Effector memory CD4-positive, alpha-beta T cell (primary cell): ENCODE measurements at places on chromosomes 11 and 22.

DNA sequence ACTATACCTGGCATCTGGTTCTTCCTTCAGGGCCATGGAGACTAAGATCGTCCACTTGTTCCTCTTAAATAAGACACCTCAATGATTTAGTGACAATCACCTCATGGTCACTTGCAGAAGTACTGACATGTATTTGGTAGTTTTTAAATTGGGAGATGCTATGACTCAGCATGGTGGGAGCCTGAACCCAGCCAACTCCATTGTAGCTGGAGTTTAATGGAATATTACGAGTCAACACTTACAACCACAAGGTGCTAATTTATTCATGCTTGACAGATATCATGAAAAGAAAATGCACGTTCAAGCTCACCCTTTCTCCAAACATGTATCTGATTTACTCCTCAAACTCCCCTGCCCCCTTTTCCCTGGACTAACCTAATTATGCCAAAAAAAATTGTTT, 16.6 kb upstream of the APOL3 start:
- H3K36me3 ChIP-seq, result no peaks in the 10 kb centered on the region
- no peaks in the 10 kb centered on the region for H3K27me3 ChIP-seq
- H3K27ac ChIP-seq, result no peak overlapping the region

DNA sequence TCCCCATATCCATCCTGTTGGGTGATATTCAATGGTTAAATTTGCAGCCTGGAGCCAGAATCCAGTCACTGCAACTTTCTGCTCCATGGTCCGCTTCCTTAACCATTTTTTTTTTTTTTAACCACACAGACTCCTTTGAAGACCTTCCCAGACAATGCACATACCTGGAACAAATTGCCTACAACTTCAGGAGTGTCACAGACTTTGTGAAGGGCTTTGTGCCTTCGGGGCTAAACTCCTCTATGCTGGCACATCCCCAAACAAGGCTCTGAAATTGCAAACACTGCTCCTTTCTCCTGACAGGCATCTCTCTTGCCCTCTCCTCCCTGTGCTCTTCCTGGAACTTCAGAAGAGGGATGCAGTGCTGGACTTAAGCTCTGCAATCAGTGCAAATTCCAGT, 40.6 kb downstream of the TENM4 start:
- H3K27ac ChIP-seq, result no peak overlapping the region
- H3K36me3 ChIP-seq, result no peaks in the 10 kb centered on the region
- no peaks in the 10 kb centered on the region for H3K27me3 ChIP-seq
- no peaks in the 10 kb centered on the region for H3K4me1 ChIP-seq
- no peak for DNase-seq

DNA sequence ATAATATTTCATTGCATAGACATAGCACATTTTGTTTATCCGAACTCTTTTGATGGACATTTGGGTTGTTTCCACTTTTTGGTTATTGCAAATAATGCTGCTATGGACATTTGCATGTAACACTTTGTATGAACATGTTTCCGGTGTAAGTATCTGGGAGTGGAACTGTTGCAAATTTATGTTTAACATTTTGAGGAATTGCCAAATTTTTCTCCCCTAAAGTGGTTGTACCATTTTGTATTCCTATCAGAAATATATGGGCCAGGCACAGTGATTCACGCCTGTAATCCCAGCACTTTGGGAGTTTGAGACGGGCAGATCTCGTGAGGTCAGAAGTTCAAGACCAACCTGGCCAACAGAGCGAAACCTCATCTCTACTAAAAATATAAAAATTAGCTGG, 16.0 kb downstream of the QSER1 start:
- no peak for DNase-seq
- no peaks in the 10 kb centered on the region for H3K27me3 ChIP-seq
- H3K4me1 ChIP-seq, result no peaks in the 10 kb centered on the region
- no peak overlapping the region for H3K27ac ChIP-seq

- no peaks in the 10 kb centered on the region for H3K4me1 ChIP-seq
- DNase-seq, result no peak
- H3K27me3 ChIP-seq, result no peaks in the 10 kb centered on the region
Observed at GRCh38 chr22:45212306-45212709, 28.4 kb downstream of the KIAA0930 start.

DNA sequence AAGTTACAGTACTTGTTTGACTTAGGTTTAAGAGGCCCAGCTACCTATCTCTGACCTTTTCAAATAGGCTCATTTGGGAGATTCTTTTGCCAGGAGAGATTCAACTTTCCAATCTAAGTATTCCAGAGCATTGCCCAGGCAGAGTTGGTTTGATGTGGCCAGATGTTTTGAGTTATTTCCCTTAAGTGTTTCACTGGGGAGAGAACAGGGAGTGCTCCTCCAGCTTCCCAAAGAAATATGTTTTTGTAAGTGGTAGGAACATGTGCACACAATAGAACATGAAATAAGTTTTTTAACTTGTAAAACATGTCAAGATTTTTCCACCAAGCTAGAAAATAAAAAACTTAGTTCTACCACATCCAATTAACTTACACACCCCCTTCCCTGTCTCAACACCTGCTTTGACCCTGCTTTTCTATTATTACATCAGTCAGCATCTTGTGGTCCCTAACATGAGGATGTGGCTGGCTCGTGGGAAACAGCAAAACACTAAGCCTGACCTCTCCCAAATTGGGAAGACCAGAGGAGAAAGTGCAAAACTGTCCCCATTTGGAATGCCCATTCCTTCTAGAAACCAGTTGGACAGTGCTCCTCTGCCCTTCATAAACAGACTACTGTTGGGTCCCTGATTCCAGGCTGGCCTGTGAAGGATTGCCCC, 70.4 kb upstream of the RASSF10 start:
- no peak overlapping the region for H3K27ac ChIP-seq
- DNase-seq, result no peak
- no peaks in the 10 kb centered on the region for H3K4me1 ChIP-seq
- H3K27me3 ChIP-seq, result no peaks in the 10 kb centered on the region

GRCh38 chr11:76316726-76317125, 64.2 kb downstream of the THAP12 start:
- no peak for DNase-seq
- H3K27me3 ChIP-seq, result peaks cover 7% of the 10 kb centered on the region
- no peak overlapping the region for H3K27ac ChIP-seq
- no peak overlapping the region for H3K4me3 ChIP-seq
- H3K4me1 ChIP-seq, result no peaks in the 10 kb centered on the region
- H3K36me3 ChIP-seq, result no peaks in the 10 kb centered on the region

DNA sequence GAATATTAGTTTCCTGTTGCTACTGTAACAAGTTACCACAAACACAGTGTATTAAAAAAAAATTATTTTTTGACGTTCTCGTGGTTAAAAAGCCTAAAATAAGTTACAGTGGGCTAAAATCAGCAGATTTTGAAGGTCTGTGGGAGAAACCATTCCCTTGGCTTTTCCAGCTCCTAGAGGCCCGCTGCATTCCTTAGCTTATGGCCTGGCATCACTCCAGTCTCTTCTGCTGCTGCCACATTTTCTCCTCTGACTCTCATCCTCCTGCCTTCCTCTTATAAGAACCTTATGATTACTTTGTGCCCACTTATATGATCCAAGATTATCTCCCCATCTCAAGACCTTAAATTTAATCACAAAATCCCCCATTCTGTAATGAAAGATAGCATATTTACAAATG, 392.7 kb downstream of the GUCY1A2 start:
- no peak overlapping the region for H3K4me3 ChIP-seq
- no peaks in the 10 kb centered on the region for H3K27me3 ChIP-seq
- no peaks in the 10 kb centered on the region for H3K36me3 ChIP-seq
- no peaks in the 10 kb centered on the region for H3K4me1 ChIP-seq
- H3K27ac ChIP-seq, result no peak overlapping the region
- no peak for DNase-seq

GRCh38 chr22:40425082-40425481, 54.7 kb downstream of the SGSM3 start:
- DNase-seq, result no peak
- H3K27ac ChIP-seq, result no peak overlapping the region
- no peaks in the 10 kb centered on the region for H3K4me1 ChIP-seq
- H3K27me3 ChIP-seq, result no peaks in the 10 kb centered on the region
- H3K4me3 ChIP-seq, result no peak overlapping the region

GRCh38 chr11:95661162-95661561, 128.4 kb downstream of the FAM76B start:
- H3K36me3 ChIP-seq, result no peaks in the 10 kb centered on the region
- no peaks in the 10 kb centered on the region for H3K4me1 ChIP-seq
- DNase-seq, result no peak
- H3K4me3 ChIP-seq, result no peak overlapping the region
- H3K27ac ChIP-seq, result no peak overlapping the region
- no peaks in the 10 kb centered on the region for H3K27me3 ChIP-seq

GRCh38 chr11:10400856-10401255, 54.2 kb upstream of the AMPD3 start:
- no peaks in the 10 kb centered on the region for H3K4me1 ChIP-seq
- no peak overlapping the region for H3K4me3 ChIP-seq
- DNase-seq, result no peak
- H3K27ac ChIP-seq, result no peak overlapping the region
- no peaks in the 10 kb centered on the region for H3K27me3 ChIP-seq

- DNase-seq, result no peak
- no peak overlapping the region for H3K4me3 ChIP-seq
- H3K4me1 ChIP-seq, result peaks cover 14% of the 10 kb centered on the region
- no peaks in the 10 kb centered on the region for H3K36me3 ChIP-seq
- H3K27ac ChIP-seq, result no peak overlapping the region
- no peaks in the 10 kb centered on the region for H3K27me3 ChIP-seq
Observed at GRCh38 chr11:7422544-7423331, 62.6 kb upstream of the OLFML1 start.

DNA sequence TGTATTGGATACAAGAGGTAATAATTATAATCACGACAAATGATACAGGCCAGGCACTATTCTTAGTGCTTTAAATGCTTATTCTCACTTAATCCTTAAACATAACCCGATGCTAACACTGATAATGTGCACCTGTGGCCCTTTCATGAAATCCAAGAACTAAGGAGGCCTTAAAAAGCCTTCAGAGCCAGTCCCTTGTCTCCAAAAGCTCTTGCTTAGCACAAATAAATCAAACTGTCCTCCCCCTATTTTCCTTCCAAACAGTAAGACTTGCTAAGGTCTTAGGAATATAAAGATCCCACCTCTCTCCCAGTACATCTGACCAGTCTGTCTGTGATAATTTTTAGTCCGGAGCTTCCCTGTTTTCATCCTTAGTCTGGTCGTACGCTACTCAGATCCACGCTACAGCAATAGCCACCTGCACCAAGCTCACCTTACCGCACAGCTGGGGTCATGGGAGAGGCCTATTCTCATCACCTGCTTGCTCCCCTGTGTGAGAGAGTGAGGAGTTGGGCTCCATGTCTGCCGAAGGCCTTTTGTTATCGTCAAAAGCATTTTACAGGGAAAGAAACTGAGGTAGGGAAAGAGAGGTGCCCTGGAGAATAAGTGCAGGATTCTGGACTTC, 16.9 kb downstream of the FXYD6 start:
- H3K36me3 ChIP-seq, result no peaks in the 10 kb centered on the region
- H3K27ac ChIP-seq, result no peak overlapping the region
- no peaks in the 10 kb centered on the region for H3K27me3 ChIP-seq
- no peaks in the 10 kb centered on the region for H3K4me1 ChIP-seq

DNA sequence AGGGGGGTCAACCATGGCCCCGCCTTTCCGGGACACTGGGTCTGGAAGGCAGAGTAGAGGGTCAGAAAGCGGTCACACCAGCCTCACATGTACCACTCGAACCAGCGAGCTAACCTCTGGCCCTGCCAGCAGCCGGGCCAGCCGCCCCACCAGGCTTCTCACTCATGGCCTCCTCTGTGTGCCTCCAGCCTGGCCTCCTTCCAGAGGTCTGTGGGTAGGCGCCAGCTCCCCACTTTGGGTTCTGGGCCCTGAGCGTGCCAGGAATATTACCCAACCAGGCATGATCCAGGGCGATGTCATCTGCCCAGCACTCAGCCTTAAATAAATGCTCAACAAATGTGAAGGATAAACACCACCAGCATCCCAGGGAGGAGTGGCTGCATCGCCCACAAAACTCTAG, 5.8 kb downstream of the SCUBE1 start:
- H3K36me3 ChIP-seq, result no peaks in the 10 kb centered on the region
- no peaks in the 10 kb centered on the region for H3K4me1 ChIP-seq
- H3K4me3 ChIP-seq, result no peak overlapping the region
- H3K27ac ChIP-seq, result no peak overlapping the region
- DNase-seq, result no peak
- peaks cover 14% of the 10 kb centered on the region for H3K27me3 ChIP-seq

GRCh38 chr11:99325847-99326246, 305.1 kb downstream of the CNTN5 start:
- DNase-seq, result no peak
- H3K4me1 ChIP-seq, result no peaks in the 10 kb centered on the region
- H3K27me3 ChIP-seq, result no peaks in the 10 kb centered on the region
- H3K27ac ChIP-seq, result no peak overlapping the region
- no peak overlapping the region for H3K4me3 ChIP-seq
- H3K36me3 ChIP-seq, result no peaks in the 10 kb centered on the region

GRCh38 chr11:77647654-77648305, 10.2 kb upstream of the CLNS1A start:
- no peaks in the 10 kb centered on the region for H3K4me1 ChIP-seq
- no peaks in the 10 kb centered on the region for H3K27me3 ChIP-seq
- no peaks in the 10 kb centered on the region for H3K36me3 ChIP-seq
- H3K4me3 ChIP-seq, result no peak overlapping the region
- no peak for DNase-seq

DNA sequence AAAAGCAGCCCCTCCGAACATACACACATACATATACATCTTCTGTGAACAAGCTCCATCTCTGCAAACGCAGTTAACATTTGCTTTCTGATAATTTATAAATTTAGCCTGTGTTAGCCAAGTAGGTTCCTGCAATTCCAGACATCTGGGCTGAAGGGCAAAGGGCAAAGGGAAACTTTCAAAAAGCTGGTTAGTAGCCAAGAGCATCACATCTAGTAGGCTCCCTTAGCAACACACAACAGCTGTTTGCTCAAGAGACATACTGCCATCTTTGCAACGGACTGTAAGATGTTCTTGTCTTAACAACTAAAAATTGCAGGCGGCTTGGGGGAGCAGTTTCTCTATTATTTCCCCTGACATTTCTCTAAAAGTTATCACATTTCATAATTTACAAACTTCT, 134.9 kb downstream of the RBFOX2 start:
- H3K27ac ChIP-seq, result no peak overlapping the region
- H3K27me3 ChIP-seq, result peaks cover 8% of the 10 kb centered on the region
- no peak overlapping the region for H3K4me3 ChIP-seq
- no peaks in the 10 kb centered on the region for H3K36me3 ChIP-seq
- no peak for DNase-seq

DNA sequence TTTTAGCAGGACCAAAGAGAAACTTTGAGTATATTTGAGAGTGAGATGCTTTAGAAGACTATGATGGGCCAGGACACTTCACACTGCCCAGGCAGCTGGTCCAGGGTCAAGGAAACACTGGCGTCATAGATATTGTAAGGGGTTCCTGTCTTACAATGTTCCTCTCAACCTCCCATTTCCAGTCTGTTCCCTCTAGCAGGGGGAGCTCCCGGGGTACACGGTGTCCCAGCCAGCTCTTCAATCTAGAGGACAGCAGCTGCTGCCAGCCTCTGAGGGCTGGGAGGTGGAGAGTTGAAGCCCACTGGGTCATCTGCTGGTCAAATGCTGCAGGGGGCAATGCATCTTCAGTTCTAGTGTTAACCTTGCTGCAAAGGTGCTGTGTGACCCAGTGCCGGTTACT, 40.7 kb upstream of the TIMP3 start:
- DNase-seq, result no peak
- H3K4me3 ChIP-seq, result no peak overlapping the region
- no peaks in the 10 kb centered on the region for H3K4me1 ChIP-seq
